Right lung (tissue), 10 donors: ENCODE measurements at places on chromosomes 2 and 18.

DNA sequence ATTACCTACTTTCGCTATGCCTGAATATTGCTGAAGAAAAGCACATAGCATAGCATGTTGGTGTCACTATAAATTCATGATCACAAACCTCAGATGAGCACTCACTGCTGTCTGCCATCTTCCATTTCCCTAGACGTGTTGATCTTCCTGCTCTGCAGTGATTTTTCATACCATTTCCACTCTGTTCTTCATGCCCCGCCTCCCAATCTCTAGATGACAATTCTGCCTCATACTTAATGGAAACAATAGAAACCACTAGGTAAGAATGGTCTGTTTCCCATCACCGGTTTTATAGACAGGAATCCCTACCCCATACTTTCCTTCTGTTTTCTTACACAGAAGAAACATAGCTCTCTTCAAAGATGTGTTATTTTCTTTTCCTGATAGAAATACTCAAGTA, 63.8 kb downstream of the PIK3C3 start:
- DNase-seq = no peak

DNA sequence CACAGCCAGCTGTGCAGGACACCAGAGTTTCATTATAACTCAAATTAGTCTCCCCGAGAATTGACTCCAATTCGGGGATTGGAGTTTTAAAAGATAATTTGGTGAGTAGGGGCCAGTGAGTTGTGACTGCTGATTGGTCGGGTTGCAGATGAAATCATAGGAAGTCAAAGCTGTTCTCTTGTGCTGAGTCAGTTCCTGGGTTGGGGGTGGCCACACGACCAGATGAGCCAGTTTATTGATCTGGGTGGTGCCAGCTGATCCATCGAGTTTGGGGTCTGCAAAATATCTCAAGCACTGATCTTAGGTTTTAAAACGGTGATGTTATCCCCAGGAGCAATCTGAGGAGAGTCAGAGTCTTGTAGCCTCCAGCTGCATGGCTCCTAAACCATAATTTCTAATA, 82.7 kb upstream of the SLC66A3 start:
- no peak for DNase-seq

- DNase-seq = no peak
These were observed 66.8 kb downstream of the MREG start for GRCh38 chr2:215946586-215946985.

DNA sequence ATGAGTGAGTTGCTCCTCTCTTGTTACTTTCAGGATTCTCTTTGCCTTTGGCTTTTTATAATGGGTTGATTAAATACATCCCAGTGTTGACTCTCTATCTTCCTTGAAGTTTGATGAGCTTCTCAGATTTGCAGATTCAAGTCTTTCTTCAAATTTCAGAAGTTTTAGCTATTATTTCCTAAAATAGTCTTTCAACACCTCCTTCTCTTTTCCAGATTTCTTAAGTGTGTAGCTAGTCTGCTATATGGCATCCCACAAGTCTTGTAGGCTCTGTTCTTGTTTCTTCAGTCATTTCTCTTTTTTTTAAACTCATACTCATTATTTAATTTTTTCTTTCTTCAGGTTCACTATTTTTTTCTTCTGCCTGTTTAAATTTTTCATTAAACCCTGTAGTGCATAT, 287.7 kb upstream of the CNTNAP5 start:
- DNase-seq = no peak

- DNase-seq = no peak
These were observed 6.0 kb downstream of the CTIF start for GRCh38 chr18:48544661-48545415.

DNA sequence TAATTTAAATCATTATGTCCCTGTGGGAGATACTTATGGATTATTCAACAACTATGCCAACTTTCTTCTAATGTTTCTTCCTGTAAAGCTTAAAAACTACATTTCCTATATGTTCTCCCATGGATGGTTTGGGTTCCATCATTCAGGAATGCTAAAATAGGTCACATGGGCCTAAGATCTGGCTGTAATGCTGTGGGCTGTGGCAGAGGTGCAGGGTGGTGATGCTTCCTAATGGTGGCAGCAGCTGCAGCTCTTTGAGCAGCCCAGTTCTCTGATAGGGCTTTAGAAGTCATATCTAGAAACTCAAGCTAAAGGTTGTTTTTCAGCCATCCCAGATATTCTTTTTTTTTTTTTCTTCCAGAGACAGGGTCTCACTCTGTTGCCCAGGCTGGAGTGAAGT, 266.1 kb downstream of the ZNF385B start:
- DNase-seq = no peak

GRCh38 chr2:134220344-134220974, 33.4 kb upstream of the MGAT5 start:
- DNase-seq = no peak

DNA sequence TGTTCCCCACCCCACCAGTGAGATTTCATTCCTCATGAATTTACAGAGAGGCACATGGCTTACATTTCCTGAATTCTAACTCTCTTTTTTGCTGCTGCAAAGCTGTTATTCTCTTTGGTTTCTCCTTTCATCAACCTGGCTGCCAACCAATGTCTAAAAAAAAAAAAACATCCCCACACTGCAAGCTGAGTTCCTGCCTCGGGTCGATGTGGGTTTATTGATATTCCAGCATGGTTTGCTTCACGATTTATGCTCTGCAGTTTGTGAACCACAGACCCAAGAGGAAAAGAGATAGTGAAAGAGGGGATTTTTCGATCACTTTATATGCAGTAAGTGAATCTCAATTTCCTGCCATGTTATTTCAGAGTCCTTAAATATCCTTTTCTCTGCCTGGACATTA, 363.6 kb downstream of the LPIN1 start:
- no peak for DNase-seq

- DNase-seq = no peak
These were observed 96.4 kb downstream of the CYRIA start for GRCh38 chr2:16568998-16569784.

DNA sequence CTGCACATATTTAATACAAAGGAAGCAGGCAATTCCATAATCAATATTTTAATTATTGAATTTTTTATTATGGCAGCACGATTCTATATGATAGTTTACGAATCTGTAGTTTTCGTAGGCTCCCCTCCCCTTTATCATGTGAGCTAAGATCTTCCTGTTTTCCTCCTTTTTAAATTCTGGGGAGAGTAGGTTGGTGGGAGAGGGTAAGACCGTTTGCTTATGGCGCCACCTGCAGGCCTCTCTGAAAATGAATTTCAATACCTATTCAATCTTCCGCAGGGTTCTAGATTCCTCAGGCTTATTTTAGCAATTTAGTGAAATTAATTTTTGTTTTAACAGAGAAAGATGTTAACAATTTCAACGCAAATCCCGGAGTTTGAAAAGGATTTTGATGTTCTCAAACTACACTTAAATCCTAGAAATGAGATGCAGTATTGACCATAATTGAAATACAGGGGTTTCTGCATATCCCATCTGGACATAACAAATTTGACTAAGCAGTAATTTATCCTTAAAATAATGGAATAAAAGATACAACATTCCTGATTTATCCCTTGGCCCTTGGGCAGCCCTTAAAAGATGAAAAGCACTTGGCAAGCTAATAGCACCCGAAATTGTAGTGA, 12.8 kb upstream of the GBX2 start:
- no peak for DNase-seq

GRCh38 chr18:14943967-14944636, 196.1 kb downstream of the ANKRD30B start:
- DNase-seq = no peak

- no peak for DNase-seq
These were observed 58.8 kb upstream of the LRRTM1 start for GRCh38 chr2:80363330-80363729.

GRCh38 chr18:6434987-6435709, 20.4 kb upstream of the L3MBTL4 start:
- no peak for DNase-seq

DNA sequence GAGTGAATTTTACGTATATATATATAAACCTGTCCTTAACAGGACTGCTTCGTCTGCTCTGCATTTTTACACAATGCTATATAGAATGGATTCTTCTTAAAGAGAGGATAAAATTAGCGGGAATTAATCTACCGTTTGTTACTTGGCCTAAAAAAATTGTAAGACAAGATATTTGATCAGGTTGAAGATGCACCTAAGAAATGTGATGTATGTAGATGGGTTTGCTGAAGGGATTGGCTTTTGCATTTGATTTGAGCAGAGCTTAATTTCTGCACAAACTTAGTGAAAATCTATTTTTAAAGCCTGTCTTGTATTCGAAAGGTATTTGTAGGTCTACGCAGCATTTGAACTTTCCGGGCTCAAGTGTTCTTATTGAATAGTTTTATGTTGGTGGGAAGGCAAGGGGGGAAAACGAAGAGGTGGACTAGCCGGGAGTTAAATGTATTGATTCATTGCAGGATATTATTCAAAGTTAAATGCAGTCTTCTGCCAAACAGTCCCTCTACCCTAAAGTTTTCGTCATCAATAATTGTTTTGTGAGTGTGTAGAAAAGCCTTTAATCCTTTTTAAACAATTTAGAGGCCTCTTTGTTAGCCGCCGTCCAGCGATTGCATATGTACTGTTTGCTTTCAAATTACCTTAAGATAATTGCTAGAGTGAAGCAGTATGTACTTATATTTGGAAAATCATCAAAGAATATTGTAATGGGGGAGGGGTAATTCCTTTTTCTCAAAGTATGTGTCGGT, 1.2 kb downstream of the PPP1CB start:
- DNase-seq = peak; percentile 32

- DNase-seq = peak; percentile 45
These were observed 313.8 kb downstream of the PDE11A start for GRCh38 chr2:177758591-177759371.

DNA sequence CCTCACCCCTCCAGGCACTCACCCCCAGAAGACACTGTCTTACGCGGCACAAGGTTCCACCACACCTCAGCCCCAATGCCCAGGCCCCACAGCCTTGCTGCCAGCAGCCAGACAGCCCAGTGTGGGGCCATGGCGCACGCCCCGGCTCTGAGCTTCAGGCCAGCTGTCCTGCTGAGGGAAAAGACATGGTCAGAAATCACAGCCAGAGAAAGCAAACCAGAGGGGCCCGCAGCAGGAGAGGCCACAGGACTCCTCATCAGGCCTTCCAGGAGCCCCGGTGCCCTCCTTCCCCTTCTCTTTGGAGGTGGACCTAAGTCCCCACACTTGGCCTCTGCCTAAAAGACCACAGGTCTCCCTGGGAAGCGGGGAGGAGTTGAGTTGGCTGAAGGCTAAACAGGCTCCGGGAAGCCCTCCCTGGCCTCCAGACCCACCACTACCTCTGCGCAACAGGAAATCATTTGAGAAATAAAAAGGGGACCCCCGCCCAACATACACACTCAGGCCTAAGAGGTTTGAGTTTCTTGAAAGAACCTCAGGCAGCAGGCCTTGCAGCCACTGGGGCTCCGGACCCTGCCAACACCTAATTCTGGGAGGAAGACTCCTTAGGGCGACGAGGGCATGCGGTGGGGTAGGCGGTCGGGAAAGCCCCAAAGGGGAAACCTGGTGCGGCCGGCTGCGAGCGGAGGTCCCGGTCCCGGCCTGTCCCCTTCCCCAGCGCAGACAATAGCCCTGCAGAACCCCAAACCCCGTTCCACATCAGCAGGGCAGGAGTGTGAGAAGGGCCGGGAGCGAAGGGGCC, 1.9 kb downstream of the SEMA4C start:
- DNase-seq = no peak

GRCh38 chr18:21853775-21854552, 113.4 kb downstream of the MIB1 start:
- DNase-seq = no peak

- DNase-seq = no peak
These were observed 88.0 kb downstream of the TPO start for GRCh38 chr2:1501038-1501851.

DNA sequence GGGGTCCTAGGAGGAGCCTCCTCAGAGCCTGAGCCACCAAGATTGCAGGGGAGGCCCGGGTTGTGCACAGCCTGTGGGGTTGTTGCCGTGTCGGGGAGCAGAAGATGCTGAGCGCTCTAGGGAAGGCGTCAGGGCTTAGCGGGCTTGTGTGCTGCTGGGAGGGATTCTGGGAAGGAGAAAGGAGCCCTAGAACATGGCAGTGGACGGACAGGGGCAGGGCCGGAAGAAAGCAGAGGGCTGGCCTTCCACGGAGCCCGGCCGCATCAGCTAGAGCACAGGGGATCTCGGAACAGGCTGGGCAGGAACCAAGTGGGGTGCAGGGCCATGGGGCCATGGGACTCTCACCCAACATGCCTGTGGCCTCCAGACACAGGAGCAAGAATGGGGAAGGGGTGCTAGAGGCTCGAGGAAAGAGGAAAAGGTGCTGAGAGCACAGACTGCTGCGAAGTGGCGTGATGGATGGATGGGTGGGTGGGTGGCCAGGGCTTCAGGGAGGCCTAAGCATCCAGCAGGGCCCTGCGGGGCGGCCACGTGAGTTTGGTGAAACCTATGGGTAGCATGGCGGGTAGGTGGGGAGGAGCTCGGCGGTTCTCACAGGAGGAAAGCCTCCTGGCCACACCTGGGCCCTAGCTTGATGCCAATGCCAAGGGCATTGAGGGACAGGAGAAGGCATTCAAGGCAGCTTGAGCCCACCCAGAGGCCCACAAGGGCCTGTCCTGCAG, 35.8 kb downstream of the MTERF4 start:
- no peak for DNase-seq
